Melanocyte of skin (primary cell): ENCODE measurements at places on chromosomes 5 and 9. TPM values are rescaled to one million over a fixed set of nuclear protein-coding genes. Genes with fewer than 3 reads are reported as not detected.

NADK2 gene
- total RNA-seq = 10.3 and 16.7 TPM in 2 replicates

MARCOL gene
- not detected in 2 replicates for total RNA-seq

GKAP1 gene
- 0.34 and 0.36 TPM in 2 replicates for total RNA-seq

SUSD3 gene
- 0.69 and 3.3 TPM in 2 replicates for total RNA-seq

PKD2L2 gene
- total RNA-seq = 0.33 TPM in 1 of 2 replicates, not detected in the other

HCN1 gene
- not detected in 2 replicates for total RNA-seq
